ENCODE measurements at places on chromosomes 7 and 10.

DNA sequence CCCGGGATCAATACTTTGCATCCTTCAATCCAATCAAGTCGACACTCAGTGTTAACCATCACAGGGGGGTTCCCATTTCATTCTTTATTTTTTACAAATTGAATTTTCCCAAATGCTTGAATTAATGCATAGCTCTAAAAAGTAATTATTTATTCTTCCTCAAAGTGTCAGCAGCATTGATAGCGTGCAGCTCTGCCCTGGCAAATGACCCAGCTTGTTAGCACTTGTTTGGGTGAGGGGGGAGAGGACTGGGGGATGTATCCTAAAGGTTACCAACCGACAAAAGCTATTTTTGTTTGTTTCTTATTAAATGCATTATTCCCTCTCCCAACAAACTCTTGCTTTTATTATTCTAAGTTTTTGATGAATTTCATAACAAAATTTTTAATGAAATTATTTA, 27.0 kb upstream of the ELMO1 start:
- DNase-seq = no peak

DNA sequence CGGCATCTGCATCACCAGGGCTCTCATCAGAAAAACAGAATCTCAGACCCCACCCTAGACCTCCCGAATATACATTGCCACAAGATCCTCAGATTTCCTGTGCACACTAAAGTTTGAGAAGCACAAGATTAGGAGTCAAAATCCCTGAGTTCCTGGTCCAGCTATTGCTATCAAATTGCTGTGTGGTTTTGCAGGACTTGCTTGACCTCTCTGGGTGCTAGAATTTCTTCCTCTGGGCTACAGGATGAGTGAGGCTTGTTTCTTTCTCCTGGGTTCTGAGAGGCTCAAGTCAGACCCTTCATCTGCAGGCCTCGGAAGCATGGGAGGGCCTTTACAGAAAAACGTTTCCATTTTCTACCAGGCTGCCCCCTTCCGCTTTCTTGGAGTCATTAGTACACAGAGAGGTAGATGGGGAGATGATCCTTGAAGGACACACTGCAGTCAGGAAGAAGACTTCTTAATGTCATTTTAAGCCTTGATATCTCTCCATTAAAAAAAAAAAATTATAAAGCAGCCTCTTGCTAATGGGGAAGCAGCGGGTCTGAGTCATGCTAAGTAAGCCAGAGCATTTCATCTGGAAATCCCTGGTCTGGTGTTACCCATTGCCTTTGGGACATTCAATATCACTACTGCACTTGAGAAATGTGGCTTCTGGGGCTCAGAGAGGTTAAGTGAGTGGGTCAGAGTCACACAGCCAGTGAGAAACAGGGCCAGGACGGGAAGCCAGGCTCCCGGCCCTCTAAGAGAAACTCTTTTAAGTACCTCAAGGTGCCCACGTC, 173.5 kb downstream of the KCNMA1 start:
- DNase-seq = no peak

DNA sequence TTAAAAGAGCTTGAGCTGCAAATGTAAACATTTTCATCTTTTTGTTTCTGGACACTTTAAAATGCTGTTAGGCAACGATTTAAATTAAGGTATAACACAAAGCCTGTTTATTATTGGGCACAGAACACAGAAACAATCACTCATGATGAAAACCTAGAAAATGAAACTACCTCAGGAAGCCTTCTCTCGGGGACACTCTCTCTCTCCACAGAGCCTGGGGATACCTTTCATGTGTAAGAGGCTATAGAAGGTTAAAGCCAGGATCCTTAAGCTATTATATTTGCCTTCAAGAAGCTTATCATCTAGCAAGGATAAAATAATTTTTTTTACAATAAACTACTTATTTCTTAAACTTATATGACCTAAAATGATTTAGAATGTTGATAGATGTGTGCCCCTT, 194.1 kb downstream of the SKAP2 start:
- DNase-seq = no peak

DNA sequence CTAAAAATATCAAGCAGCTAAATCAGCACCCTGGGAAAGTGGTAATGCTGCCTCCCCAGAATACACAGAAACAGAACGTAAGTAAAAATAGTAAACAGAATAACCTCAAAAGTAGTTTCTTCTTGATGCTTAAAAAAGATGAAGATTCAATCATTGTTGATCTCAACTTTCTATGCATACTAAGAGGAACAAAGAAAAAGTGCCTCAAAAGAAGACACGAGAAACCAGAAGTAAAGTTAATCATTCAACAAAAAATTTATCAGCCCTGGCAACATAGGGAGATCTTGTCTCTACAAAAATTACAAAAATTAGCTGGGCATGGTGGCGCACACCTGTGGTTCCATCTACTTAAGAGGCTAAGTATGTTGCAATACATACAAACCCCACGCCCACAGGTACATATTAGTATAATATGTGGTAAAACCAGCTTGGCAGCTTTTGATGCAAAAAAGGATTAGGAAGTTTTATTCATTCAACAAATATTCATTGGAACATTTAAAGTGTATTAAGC, 153.7 kb downstream of the NRBF2 start:
- DNase-seq = no peak
